ENCODE measurements at places on chromosomes 7 and 10. TPM values are rescaled to one million over a fixed set of nuclear protein-coding genes. Genes with fewer than 3 reads are reported as not detected.
A peak's percentile ranks its signal among the peaks of the same experiment; 100 is the strongest.

GRCh38 chr10:85847085-85847484 is 519.5 kb downstream of the GRID1 start:
- no peak overlapping the region for H3K27ac ChIP-seq
- H3K27me3 ChIP-seq, result no peaks in the 10 kb centered on the region
- no peaks in the 10 kb centered on the region for H3K36me3 ChIP-seq
- no peak overlapping the region for H3K4me3 ChIP-seq

The CDCA7L gene
- 78.4 TPM for total RNA-seq

- H3K4me1 ChIP-seq, result no peaks in the 10 kb centered on the region
- H3K27ac ChIP-seq, result no peak overlapping the region
- DNase-seq, result no peak
- no peak overlapping the region for H3K4me3 ChIP-seq
- H3K36me3 ChIP-seq, result no peaks in the 10 kb centered on the region
Observed at GRCh38 chr10:129869596-129870473, 94.2 kb downstream of the EBF3 start.

- H3K27me3 ChIP-seq, result no peaks in the 10 kb centered on the region
- H3K4me1 ChIP-seq, result no peaks in the 10 kb centered on the region
- DNase-seq, result peak; percentile 83
- H3K27ac ChIP-seq, result no peak overlapping the region
- H3K36me3 ChIP-seq, result peaks cover 33% of the 10 kb centered on the region
Observed at GRCh38 chr10:68348265-68348741, 15.6 kb upstream of the PBLD start.

The LHFPL3 gene
- not detected for total RNA-seq

DNA sequence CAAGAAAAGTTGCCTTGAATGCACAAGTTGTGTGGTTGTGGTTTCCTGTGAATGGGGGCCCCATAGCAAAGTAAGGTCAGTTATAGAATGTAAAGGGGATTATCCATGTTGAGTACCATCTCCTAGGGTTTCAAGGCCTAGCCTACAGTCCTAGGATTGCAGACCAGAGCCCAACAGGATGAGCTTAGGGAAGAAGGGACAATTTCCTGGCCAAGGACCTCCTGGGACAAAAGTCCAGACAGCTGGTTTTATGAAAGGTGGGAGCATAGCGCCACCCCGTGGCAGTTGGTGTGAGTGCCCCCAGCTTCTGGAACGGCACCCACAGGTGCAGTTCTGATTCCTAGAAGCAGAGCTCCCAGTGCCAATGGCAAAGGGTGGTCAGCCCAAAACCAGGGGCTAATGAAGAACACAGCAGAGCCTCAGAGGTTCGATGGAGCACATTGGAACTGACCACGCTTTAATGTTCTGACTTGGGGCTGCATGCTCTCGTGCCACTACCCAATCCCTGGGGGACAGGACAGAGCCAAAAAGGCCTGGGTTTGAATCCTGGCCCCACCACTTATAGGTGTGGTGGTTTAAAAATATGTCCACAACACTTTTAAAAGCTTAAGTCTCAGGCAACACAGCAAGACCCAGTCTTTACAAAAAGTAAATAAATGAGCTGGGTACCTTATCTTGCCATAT is 25.8 kb upstream of the TMEM120A start:
- no peaks in the 10 kb centered on the region for H3K4me1 ChIP-seq
- peak; percentile 71 for DNase-seq
- no peak overlapping the region for H3K27ac ChIP-seq
- H3K4me3 ChIP-seq, result no peak overlapping the region
- peaks cover 10% of the 10 kb centered on the region for H3K36me3 ChIP-seq

The BPGM gene
- total RNA-seq, result 9.6 TPM

- no peak overlapping the region for H3K27ac ChIP-seq
- no peak overlapping the region for H3K4me3 ChIP-seq
- H3K4me1 ChIP-seq, result no peaks in the 10 kb centered on the region
Observed at GRCh38 chr10:62843600-62843999, 27.4 kb upstream of the EGR2 start.

GRCh38 chr10:3008518-3009195 is 58.7 kb upstream of the PFKP start:
- no peak for DNase-seq
- 0 out of 2 replicates have a peak overlapping the region, but pooled peaks have one; percentile 23 for H3K27ac ChIP-seq
- no peaks in the 10 kb centered on the region for H3K36me3 ChIP-seq
- H3K27me3 ChIP-seq, result no peaks in the 10 kb centered on the region
- peaks cover 16% of the 10 kb centered on the region for H3K4me1 ChIP-seq

The SYT15 gene
- not detected for total RNA-seq

- no peaks in the 10 kb centered on the region for H3K36me3 ChIP-seq
- H3K27ac ChIP-seq, result no peak overlapping the region
- no peaks in the 10 kb centered on the region for H3K4me1 ChIP-seq
Observed at GRCh38 chr10:30013757-30014156, 45.6 kb downstream of the JCAD start.

- no peak overlapping the region for H3K27ac ChIP-seq
- H3K27me3 ChIP-seq, result no peaks in the 10 kb centered on the region
- H3K36me3 ChIP-seq, result no peaks in the 10 kb centered on the region
- no peaks in the 10 kb centered on the region for H3K4me1 ChIP-seq
- no peak overlapping the region for H3K4me3 ChIP-seq
Observed at GRCh38 chr10:82394122-82394521, 519.1 kb downstream of the NRG3 start.

The HOGA1 gene
- 0.15 TPM for total RNA-seq

The MYL10 gene
- 0.69 TPM for total RNA-seq

- H3K4me1 ChIP-seq, result no peaks in the 10 kb centered on the region
- no peak overlapping the region for H3K4me3 ChIP-seq
- H3K27me3 ChIP-seq, result no peaks in the 10 kb centered on the region
- no peak overlapping the region for H3K27ac ChIP-seq
Observed at GRCh38 chr7:146290746-146291145, 174.1 kb downstream of the CNTNAP2 start.

DNA sequence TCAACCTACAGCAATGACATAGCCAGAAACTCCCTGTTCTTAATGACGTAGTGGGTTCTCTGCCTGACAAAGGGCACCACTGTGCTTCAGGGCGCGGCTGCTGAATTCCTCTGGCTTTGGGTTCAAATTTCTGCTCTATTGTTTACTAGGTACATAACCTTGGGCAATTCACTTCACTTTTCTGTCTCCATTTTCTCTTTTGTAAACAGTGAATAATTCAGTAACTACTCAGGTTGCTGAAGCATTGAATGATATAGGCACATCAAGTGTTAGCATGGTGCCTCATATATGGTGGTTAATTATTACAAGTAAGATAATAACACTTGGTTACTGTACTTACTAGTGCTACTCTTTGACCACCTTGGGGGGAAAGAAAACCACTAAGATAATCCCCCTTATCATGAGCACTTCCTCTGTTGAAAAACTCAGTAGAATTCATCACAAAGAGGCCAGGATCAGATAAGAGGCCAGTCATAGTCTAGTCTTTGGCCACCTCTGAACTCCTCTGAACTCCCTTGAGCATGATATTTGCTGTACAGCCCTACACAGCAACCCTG is 92.0 kb upstream of the AHR start:
- peak; percentile 93 for DNase-seq
- H3K27ac ChIP-seq, result peak overlapping the region; percentile 97
- H3K4me3 ChIP-seq, result no peak overlapping the region
- H3K27me3 ChIP-seq, result no peaks in the 10 kb centered on the region
- peaks cover 27% of the 10 kb centered on the region for H3K4me1 ChIP-seq
- no peaks in the 10 kb centered on the region for H3K36me3 ChIP-seq

The LIPM gene
- not detected for total RNA-seq

DNA sequence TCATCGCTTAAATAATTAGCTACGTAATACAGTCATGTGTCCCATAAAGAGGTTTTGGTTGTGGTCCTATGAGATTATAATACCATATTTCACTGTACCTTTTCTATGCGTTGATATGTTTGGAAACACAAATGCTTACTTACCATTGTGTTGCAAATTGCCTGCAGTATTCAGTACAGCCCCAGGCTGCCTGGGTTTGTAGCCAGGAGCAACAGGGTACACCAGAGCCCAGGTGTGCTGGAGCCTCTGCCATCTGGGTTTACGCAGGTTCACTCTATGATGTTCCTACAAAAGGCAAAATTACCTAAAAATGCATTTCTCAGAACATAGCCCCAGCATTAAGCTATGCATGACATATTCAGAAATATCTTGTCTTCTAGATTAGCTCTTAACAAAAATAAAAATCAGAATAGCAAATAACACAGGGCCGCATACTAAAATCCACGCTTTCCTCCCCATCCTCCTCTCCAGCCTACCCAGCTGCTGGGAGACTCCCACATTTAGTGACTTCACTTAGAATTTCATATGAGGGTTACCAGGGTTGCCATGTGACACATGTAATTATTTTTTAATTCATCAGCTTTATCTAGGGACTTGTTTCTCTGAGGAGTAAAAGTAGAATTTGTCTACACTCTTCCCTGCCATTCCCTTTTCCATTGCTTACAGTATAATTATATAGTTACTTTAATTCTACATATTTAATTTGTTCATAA is 559.0 kb upstream of the ADARB2 start:
- H3K4me1 ChIP-seq, result no peaks in the 10 kb centered on the region
- no peak overlapping the region for H3K27ac ChIP-seq
- H3K27me3 ChIP-seq, result no peaks in the 10 kb centered on the region
- no peak for DNase-seq
- no peak overlapping the region for H3K4me3 ChIP-seq

DNA sequence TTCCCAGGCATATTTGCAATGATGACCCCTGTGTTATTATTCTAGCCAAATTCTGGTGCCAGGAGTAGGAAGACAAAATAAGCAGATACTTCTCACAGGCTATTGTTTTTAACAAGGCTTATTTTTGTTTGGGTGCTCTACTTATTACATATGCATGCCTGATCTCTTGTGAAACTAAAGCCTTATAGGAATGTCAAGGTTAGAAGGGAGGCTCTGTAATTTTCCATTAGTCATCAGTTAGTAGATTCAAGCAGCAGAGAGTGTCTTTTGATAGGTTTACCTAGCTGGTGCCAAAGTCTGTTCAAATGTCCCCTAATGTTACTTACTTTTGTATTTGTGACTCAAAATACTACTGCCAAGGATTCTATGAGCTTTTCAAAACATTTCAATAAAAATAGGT is 11.7 kb upstream of the TMEM106B start:
- DNase-seq, result peak; percentile 57
- no peak overlapping the region for H3K27ac ChIP-seq
- no peaks in the 10 kb centered on the region for H3K27me3 ChIP-seq
- H3K4me3 ChIP-seq, result no peak overlapping the region
- H3K36me3 ChIP-seq, result no peaks in the 10 kb centered on the region

The COL13A1 gene
- 299 TPM for total RNA-seq

The CYP2C19 gene
- total RNA-seq, result not detected

The PRPS1L1 gene
- total RNA-seq, result not detected

The HTR5A gene
- total RNA-seq, result not detected

GRCh38 chr7:30971840-30972563 is 8.2 kb downstream of the GHRHR start:
- 0 out of 2 replicates have a peak, but pooled peaks cover 6% of the 10 kb centered on the region for H3K27me3 ChIP-seq
- H3K4me3 ChIP-seq, result no peak overlapping the region
- no peak for DNase-seq
- H3K36me3 ChIP-seq, result no peaks in the 10 kb centered on the region

DNA sequence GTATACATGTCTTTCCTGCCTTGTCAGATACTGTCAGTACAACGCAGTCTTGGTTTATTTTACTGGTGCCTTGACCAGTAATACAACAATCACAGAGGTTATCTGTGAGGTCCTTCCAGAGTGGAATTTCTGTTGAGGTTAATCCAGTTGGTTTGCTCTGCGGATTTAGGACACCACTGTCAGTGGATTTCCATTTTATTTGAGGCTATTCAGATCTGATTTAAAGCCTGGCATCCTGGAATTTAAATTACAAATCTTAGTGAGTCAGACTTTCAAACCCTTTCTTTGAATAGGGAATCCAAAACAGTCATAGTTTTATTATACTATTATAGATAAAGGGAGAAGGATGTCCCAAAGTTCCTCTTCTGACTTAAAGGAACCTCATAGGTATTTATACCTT is 40.5 kb downstream of the ANLN start:
- H3K4me1 ChIP-seq, result no peaks in the 10 kb centered on the region
- peaks cover 83% of the 10 kb centered on the region for H3K36me3 ChIP-seq
- no peak for DNase-seq
- no peak overlapping the region for H3K4me3 ChIP-seq
- H3K27me3 ChIP-seq, result no peaks in the 10 kb centered on the region
- H3K27ac ChIP-seq, result no peak overlapping the region

GRCh38 chr7:113331155-113331898 is 213.0 kb upstream of the SMIM30 start:
- H3K4me1 ChIP-seq, result no peaks in the 10 kb centered on the region
- H3K36me3 ChIP-seq, result no peaks in the 10 kb centered on the region
- no peaks in the 10 kb centered on the region for H3K27me3 ChIP-seq
- no peak overlapping the region for H3K4me3 ChIP-seq
- no peak for DNase-seq

GRCh38 chr10:20767028-20767427 is 130.1 kb downstream of the NEBL start:
- DNase-seq, result peak; percentile 57
- H3K27ac ChIP-seq, result no peak overlapping the region
- H3K4me3 ChIP-seq, result no peak overlapping the region
- H3K36me3 ChIP-seq, result no peaks in the 10 kb centered on the region

The CHAT gene
- not detected for total RNA-seq

- no peaks in the 10 kb centered on the region for H3K36me3 ChIP-seq
- H3K27me3 ChIP-seq, result no peaks in the 10 kb centered on the region
- H3K4me3 ChIP-seq, result no peak overlapping the region
- H3K27ac ChIP-seq, result no peak overlapping the region
Observed at GRCh38 chr10:86345296-86345858, 21.2 kb downstream of the GRID1 start.

- no peak overlapping the region for H3K4me3 ChIP-seq
- DNase-seq, result no peak
Observed at GRCh38 chr10:51629934-51630639, 69.3 kb downstream of the CSTF2T start.

The RELN gene
- total RNA-seq, result 15.8 TPM

GRCh38 chr10:116126239-116126638 is 146.8 kb downstream of the GFRA1 start:
- H3K36me3 ChIP-seq, result no peaks in the 10 kb centered on the region
- no peaks in the 10 kb centered on the region for H3K4me1 ChIP-seq
- no peak overlapping the region for H3K27ac ChIP-seq
- no peak overlapping the region for H3K4me3 ChIP-seq
- no peak for DNase-seq
- H3K27me3 ChIP-seq, result no peaks in the 10 kb centered on the region

DNA sequence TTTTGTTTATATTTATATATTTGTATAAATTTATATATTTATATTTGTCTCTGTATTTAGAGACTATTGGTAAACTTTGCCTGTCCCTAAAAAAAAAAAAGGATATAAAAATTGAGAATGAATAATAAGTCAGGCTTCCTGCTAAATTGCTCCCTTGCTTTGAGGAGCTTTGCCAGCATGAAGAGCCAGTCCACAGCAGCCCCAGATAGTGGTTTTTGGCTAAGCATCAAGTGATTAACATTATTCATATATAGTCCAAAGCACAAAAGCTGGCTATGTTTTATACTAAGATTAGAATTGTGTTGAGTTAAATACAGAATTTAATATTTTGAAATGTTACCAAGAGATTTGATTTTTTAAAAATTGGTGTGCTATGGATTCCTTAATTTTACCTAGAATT is 264.9 kb upstream of the FERD3L start:
- no peaks in the 10 kb centered on the region for H3K36me3 ChIP-seq
- no peak for DNase-seq
- H3K4me3 ChIP-seq, result no peak overlapping the region
- peaks cover 12% of the 10 kb centered on the region for H3K4me1 ChIP-seq
- no peaks in the 10 kb centered on the region for H3K27me3 ChIP-seq
- H3K27ac ChIP-seq, result no peak overlapping the region

GRCh38 chr7:132533916-132534315 is 42.4 kb downstream of the PLXNA4 start:
- no peaks in the 10 kb centered on the region for H3K27me3 ChIP-seq
- no peak overlapping the region for H3K27ac ChIP-seq
- peaks cover 10% of the 10 kb centered on the region for H3K4me1 ChIP-seq
- H3K4me3 ChIP-seq, result no peak overlapping the region
- H3K36me3 ChIP-seq, result no peaks in the 10 kb centered on the region

The KDM7A gene
- 3.2 TPM for total RNA-seq

The VAX1 gene
- total RNA-seq, result 0.98 TPM

The ETV1 gene
- 20.6 TPM for total RNA-seq

Measured in PC-3 (cell line).